ENCODE measurements at places on chromosomes 6 and 20.

DNA sequence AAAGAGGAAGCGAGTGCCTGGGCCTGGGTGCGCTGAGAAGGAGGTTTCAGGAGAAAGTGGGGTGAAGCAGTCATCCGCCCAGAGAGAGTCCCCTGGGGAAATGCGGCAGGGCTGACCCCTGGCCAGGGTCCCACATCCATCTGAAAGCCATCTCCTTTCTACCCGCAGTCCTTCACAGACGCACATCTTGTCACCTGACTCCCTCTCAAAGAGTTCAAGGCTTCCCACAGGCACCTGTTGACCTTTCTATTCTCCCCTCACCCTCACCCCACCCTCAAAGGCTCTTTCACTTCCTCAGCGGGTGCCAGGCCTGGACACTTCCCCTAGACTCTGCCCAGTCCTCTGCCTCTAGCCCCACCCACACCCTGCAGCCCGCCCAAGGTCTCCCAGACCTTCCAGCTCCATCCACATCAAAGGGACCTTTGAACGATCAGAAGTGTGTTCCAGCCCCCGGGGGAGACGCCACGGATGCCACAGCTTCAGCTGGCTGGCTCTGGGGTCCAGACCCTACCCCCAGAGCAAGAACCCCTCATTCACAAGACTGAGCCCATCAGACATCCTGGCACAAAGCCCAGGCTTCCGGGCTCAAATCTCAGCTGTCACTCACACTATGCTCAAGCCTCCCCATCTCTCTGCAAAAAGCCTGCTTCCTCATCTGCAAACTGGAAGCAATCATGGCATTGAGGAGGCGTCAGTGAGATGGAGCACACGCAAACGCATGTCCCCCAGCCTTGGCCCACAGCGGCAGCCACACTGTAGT is 2.1 kb downstream of the CTSZ start:
- ATAC-seq = no peak

- no peak for ATAC-seq
Measured at GRCh38 chr6:92297101-92297500, 1122.3 kb downstream of the EPHA7 start.

DNA sequence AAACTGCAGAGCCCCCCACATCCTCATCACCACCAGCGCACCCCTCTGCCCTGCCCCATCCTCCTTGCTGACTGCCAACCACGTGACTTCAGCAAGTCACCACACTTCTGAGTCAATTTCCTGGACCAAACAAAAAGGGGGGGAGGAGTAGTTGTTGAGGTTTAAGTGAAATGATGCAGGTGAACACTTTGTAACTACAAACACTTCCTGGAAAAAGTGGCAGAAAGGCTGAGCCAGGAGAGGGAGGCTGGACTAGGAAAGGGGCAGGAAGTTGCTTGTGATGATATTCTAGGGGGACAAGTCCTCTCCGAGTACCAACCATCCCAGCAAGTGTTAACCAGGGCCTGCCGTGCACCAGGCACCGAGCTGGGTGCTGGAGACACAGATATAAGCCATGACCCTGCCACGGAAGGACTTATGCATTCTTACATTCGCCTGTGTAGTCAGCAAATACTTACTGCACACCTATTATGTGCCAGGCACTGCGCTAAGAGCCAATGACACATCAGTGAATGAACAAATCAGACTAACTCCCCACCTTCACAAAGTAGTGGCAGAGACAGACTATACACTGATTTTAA is 67.3 kb downstream of the PREX1 start:
- peak; percentile 34 for ATAC-seq

DNA sequence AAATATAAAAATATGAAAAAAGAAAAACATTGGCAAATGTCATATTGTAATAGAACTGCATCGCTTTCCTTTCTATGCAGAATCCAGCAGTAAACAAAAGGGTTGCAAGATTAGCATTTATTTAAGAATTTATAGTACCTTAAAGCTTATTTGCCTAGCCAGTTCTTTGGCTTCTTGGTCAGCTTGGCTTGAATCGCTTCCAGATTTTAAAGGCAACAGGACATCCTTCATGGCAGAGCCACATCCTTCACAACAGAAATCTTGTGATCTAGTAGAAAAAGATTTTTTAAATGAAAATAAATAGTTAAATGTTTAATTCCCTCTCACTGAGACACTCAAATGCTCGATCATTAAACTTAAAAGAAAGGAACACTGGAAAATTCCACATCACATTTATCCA is 17.4 kb downstream of the UBE2J1 start:
- no peak for ATAC-seq

GRCh38 chr6:44053106-44053756 is 74.0 kb downstream of the MRPL14 start:
- ATAC-seq = no peak

GRCh38 chr6:125314009-125314581 is 12.3 kb upstream of the HDDC2 start:
- peak; percentile 93 for ATAC-seq

Measured in SK-N-SH treated with all-trans-retinoic acid at 6 μM for 48 hours (cell line).